ENCODE measurements at places on chromosomes 2 and 18.

DNA sequence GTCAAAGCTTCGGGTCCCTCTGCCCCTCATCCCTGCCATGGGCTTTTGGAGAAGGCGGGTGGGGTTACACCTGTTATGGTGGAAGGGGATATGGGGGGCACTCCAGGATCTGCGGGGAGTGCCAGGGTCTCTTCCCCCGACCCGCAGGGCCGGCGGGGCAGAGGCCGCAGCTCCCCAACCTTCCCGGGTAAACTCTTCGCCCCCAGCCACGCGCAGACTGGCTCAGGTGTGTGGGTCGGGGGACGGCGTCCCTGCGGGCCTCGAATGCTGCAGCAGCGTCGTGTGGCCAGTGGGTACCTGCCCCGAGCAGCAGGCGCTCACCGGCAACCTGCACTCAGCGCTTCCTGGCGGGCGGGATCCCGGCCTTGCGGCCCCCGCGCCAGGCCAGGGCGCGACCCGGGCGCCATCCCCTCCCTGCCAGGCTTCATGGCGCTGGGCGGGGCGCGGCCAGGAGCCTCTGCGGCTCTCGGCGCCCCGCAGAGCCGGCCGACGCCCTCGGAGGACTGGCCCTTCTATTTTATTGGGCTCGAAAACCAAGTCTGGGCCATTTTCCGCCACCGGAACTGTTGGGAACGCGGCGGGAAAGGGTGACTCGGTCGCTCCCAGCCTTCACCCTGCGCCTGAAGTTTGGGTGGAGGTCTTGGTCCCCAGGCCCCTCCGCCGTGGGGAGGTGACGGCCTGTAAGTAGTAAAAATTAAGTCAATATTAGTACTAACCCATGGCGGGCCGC, 4.5 kb downstream of the GBX2 start:
- no peak for DNase-seq

GRCh38 chr2:85908506-85908905, 19.7 kb upstream of the ST3GAL5 start:
- DNase-seq: no peak

GRCh38 chr2:70141902-70142589, 48.8 kb downstream of the C2orf42 start:
- DNase-seq: no peak

DNA sequence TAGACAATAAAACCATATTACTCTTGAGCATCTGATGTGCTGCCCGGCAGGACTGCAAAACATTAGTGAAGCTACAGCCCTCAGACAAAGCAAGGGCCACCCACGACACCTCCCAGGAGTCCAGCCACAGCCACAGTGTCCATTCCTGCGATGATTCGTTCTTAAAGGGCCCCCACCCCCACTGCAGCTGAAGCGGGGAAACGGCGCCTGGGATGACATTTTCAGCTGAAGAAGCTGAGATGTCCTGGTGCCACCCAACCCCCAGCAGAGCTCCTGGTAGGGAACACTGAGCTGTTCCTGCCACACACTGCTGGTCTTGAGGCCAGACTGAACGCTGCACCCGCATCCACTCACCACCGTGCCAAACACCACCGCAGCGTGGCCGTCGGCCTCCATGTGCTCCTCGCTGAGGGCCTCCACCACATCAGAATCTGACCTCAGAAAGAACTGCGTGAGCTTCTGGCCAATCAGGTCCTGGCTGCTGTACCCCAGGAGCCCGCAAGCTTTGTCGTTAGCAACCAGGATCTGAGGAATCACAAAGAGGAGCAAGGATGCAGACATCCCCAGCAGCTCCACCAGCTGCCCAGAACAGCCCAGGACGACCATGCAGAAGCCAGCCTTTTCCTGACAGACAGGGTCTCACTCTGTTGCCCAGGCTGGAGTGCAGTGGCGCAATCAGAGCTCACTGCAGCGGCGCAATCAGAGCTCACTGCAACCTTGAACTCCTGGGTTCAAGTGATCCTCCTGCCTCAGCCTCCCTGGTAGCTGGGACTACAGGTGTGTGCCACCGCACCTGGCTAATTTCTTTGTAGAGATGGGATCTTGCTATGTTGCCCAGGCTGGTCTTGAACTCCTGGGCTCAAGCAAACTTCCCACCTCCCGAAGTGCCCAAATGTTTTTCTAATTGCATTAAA, 9.5 kb downstream of the PASK start:
- DNase-seq: no peak

- no peak for DNase-seq
These were observed 185.4 kb upstream of the NCKAP5 start for GRCh38 chr2:133753665-133754064.
